ENCODE measurements at places on chromosomes 5 and 9.

DNA sequence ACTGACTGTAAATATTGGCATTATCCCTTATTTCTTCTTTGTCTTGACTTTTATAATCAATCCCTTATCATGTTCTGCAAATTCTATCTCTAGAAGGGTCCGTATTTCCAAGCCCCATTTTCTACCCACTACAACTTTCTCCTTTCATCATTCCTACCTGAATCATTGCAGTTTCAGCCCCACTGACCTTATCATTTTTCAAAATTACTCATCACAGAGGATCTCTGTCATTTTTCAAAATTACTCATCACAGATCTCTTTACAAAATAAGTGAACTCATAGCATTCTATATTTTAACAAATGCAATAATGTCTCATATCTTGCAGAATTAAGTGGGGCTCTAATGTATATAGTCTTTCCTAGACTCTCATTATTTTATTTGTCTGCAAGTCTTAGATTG is 256.9 kb upstream of the COX7C start:
- no peak for DNase-seq

DNA sequence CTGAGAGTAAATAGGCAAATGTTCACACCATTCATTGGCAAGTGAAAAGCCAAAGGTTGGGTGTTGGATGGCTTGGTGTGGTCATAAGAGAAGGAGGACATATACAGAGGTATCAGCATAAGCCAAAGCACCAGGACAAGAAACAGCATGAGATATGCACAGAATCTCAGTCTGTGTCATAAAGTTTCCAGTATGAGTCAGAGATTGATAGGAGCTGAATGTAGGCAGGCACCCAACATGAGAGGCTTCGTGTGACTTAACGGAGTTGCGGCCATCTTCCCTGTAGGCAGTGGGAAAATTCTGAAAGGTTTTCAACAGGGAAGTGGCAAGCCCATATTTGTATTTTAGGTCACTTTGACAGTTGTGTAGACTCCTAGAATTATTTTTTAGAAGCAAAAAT is 54.5 kb downstream of the SNCAIP start:
- DNase-seq, result no peak

DNA sequence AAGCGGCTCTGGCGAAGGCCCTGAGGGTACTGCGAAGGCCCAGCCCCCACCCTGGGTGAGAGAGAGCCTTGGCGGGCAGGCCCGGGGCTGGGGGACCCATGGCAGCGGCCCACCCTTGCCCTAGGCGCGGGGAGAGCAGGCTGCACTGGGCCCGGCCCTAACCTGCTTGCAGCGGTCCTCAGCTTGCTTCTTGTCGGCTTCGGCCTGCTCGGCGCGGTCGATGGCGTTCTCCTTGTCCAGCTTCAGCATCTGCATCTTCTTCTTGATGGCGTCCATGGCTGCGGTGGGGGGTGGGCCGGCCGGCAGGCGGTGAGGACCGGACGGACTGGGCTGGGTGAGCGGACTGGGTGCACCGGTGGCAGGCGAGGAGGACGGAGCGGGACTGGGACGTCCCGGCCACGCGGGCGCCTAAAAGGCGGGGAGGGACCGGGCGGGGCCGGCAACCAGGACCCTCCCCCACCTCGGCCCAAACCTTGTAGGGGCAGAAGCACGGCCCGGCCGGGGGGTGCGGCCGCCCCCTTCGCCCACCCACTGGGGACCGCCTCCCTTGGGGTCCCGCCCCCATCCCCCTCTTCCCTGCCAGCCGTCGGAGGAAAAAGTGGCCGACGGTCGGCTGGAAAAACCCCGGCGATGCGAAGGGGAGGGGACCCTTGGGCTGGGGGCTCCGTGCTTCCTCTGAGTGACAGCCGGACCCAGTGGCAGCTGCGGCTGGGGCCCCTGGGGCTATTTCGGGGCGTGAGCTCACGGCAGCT is at the start of gene TPM2:
TSS of gene TPM2 (minus strand) at position 384 of the 752 bp plus-strand sequence. CDS start at position 276, 108 bp downstream.
- DNase-seq, result peak; percentile 66

- no peak for DNase-seq
Measured at GRCh38 chr9:113254991-113255390, 20.4 kb downstream of the CDC26 start.

DNA sequence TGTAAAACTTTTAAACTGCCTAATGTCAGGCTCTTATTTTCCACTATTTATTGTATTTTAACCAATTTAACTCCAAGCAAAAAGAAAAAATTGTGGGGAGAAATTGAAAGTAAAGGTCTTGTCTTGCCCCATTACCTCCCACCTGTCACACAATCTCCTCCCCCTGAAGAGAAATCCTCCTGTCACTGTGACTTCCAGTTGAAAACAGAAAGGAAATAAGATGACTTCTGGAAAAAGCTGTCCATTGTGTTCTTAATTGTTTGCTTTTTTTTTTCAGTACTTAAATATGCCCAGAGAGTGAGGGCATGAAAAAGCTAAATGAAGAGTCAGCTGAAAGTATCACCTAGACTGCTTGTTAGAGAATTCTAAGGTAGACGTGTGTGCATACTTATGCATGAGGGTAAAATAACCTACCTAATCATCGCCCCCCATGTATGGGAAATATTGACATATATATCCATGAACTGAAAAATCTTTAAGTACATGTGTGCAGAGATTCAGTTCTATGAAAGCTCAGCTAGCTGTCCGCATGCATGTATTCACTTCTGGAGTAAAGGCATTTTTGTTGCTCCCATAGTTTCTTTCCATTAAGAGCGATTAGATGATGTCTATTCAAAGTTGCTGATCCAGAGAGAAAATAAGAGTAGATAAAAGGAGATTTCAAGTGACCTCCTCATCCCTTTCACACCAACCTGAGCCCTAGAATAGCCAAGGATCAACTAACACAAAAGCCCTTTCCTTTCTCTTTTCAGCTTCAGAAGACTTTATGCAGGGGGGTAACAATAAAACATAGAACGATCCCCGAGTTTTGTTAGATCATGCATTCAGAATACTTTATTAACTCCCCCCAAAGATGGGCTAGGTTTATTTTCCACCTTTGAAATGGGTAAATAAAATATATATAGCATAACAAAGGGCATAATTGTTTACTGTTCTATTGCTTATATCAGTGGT is 5.3 kb downstream of the NR2F1-AS1 start:
- DNase-seq, result no peak

GRCh38 chr5:124043456-124043855 is 531.5 kb downstream of the CSNK1G3 start:
- no peak for DNase-seq

DNA sequence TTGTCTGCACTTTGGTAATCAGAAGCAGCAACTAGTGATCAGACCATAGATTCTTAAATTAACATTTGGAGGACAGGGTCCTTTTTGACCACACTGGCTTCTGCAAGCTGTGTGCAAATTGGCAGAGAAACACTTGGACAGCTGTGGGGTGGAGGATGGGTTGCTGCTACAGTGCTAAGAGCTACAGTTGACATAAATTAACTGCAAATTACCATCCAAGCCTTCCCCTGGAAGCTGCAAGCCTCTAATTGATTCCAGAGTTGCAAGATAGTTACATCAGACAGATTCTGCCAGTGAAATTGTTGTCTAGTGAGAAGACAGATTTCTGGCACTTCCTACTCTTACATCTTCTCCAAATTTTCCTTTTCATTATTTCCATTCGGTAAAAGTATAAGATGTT is 517.7 kb downstream of the DIRAS2 start:
- no peak for DNase-seq

DNA sequence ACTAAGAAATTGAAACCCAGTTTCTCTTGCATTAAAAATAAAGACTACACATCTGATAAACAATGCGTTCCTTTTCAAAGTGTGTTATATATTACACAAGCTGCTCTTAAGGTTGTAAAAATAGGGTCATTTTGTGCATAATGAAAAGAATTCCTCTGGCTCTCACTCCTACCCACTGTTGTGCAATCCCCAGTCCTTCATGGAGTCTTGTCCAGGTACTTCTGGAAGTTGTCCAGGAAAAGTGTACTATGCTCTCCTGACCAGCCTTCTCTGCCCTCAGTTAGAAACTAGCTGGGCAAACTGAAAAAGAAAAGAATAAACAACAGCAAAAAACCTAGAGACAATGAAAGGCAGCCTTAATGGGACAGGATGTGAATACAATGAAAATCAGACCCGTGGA is 345.5 kb upstream of the PAPPA start:
- DNase-seq, result no peak

DNA sequence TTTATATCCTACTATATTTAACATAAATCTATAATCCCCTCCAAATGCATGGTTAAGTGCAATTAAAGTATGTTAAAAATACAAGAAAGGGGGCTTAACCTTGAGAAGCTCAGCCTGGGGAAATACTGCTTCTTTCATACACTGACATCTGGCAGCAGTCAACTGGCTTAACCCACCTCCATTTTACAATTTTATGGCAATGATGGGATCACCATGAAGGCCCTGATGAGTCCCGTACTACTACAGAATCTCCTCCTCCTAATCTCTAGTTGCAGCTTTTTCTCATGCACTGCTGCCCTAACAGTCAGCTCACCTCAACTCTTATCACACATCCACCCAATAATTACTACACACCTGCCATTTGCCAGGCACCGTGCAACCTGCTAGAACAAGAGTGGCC is 40.9 kb downstream of the ZNF608 start:
- no peak for DNase-seq

DNA sequence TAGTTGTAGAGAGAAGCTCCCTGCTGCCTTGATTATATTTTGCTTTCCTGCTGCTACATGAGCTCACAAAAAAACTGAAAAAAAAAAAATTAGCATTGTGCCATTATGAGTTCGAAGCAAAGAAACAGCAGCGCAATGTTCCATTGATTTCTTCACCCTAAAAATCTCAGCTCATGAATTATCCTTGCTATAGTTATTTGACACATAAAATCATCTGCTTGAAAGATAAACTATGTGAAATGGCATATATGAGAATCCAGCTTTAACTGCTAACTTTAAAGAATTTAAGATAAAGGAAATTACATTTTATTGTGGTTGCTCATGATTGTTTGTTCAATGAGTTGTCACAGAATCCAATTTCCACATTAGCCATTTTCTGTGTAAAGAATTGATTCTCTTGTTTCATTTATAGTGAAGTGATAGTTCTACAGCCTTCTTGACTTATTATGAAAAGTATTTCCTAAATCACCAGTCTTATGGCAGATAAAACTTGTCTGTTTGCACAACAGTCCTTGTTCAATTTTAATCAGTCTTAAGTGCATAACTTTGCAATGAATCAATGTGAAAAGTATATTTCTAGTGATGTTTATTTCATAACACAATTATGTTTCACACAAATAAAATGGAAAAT is 1275.0 kb upstream of the CDH9 start:
- no peak for DNase-seq

- peak; percentile 67 for DNase-seq
Measured at GRCh38 chr9:120386390-120387131, 193.4 kb downstream of the CDK5RAP2 start.

DNA sequence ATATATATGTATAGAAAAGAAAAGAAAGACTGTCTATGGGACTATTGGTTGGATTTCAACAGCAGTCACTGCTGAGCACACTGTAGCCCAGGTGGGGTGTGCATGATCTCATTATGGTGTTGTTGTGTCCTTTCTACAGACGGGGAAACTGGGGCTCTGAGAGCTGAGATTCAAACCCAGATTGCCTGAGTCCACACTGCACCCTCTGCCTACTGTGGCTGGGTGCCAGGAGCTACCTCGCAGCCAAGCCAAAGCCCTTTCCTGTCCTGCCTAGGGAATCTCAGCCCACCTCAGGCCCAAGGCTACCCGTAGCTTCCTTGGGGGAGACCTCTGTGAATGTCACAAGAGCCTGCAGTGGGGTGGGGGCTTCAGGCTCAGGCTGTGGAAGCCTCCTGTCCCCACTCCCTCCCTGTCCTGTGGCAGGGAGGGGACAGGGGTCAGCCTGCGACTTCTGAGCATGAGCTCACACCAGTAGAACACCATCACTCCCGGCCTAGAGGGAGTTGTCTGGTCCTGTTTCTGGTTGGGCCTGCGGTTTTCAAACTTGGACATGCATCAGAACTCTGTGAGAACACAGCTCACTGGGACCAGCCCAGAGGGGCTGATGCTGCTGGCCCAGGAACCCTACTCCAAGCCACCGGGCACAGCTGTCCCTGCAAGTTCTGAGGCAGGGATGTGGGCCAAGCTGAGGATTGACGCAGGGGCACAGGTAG is 7.9 kb upstream of the NINJ1 start:
- DNase-seq, result no peak

GRCh38 chr5:111017731-111018130 is 53.8 kb upstream of the TSLP start:
- no peak for DNase-seq

DNA sequence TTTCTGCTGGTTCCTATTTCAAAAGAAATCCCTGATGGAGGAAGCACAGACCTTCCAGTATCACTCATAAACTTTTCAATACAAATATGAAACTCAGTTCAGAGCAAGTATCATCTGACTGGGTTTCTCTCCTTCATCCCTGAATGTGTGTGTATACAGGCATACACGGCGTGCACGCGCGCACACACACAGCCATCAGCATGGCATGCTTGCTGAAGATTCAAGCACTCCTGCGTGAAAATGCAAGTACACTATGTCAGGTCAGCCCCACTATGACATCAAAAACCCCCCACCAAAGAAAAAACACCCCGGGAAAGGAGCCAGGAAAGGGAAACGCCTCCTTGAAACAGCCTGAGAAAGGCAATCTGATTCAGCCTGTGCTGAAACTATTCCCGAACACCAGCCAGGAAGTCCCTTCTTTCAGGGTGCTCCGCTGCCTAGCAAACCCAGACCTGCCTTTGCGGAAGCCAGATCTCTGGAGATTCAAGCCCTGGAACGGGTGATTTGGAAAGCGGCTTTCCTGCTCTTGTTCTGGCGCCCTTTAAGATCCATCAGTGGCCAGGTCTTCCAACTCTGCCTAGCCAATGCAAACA is 831 bp downstream of the KLHL3 start:
- DNase-seq, result peak; percentile 29

GRCh38 chr5:55625589-55625909 is 86.6 kb downstream of the SLC38A9 start:
- DNase-seq, result no peak

- DNase-seq, result no peak
Measured at GRCh38 chr9:127846443-127847177, 7.8 kb downstream of the ENG start.

GRCh38 chr5:128406803-128407202 is 131.2 kb downstream of the FBN2 start:
- no peak for DNase-seq

DNA sequence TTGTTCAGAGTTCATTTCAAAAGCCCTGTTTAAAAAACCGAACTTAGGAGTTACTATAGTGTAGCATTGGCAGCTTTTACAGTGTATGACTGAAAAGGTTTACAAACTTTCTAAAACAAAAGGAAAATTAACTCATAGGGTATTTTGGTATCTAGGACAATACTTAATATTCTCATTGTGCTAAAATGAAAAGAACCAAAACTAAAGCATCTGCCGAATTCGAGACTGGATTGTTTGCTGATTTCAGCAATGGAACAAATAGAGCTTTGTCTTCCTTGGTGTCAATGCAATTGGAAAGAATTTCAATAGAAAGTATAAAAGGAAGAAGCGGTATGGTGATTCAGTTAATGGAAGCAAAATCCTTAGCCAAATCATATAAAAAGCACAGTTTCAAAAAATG is 254.1 kb downstream of the SLF1 start:
- no peak for DNase-seq

- DNase-seq, result peak; percentile 38
Measured at GRCh38 chr9:98899408-98900056, 44.2 kb upstream of the COL15A1 start.

Data from adrenal gland (tissue), 19 donors.